ENCODE measurements at places on chromosomes 4 and X.

- no peak overlapping the region for H3K27ac ChIP-seq
- no peak overlapping the region for H3K4me3 ChIP-seq
- H3K27me3 ChIP-seq, result no peaks in the 10 kb centered on the region
- DNase-seq, result no peak
- H3K4me1 ChIP-seq, result no peaks in the 10 kb centered on the region
- no peaks in the 10 kb centered on the region for H3K36me3 ChIP-seq
Observed at GRCh38 chr4:173958445-173958844, 325.0 kb downstream of the FBXO8 start.

- no peaks in the 10 kb centered on the region for H3K36me3 ChIP-seq
- DNase-seq, result no peak
- H3K4me1 ChIP-seq, result no peaks in the 10 kb centered on the region
- H3K27ac ChIP-seq, result no peak overlapping the region
Observed at GRCh38 chr4:44157611-44158277, 290.9 kb downstream of the KCTD8 start.

GRCh38 chr4:100581337-100581736 lies 63.5 kb upstream of the EMCN start:
- no peak overlapping the region for H3K27ac ChIP-seq
- DNase-seq, result no peak
- no peak overlapping the region for H3K4me3 ChIP-seq
- no peaks in the 10 kb centered on the region for H3K4me1 ChIP-seq
- no peaks in the 10 kb centered on the region for H3K36me3 ChIP-seq

DNA sequence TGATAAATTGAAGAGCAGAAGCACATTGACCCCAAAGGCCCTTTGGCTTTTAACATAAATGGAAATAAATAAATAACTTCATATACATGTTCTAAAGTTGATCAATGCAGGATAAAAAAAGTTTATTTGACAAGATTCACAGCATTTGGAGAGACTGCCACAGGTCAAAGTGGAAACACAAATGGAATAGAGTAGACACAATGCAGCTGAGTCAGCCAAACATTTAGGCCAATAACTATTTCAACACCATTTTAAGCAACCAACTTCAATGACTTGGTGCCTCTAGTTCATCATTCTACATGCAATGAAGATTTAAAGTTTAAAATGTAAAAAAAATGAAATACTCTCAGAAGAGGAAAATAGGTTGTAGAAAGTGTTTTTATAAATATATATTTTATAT lies 365.2 kb downstream of the FAT4 start:
- H3K27ac ChIP-seq, result no peak overlapping the region
- no peaks in the 10 kb centered on the region for H3K36me3 ChIP-seq
- H3K27me3 ChIP-seq, result no peaks in the 10 kb centered on the region
- H3K4me1 ChIP-seq, result no peaks in the 10 kb centered on the region

GRCh38 chr4:1616557-1616930 lies 67.6 kb downstream of the FAM53A start:
- no peak overlapping the region for H3K4me3 ChIP-seq
- no peak overlapping the region for H3K27ac ChIP-seq
- peaks cover 1% of the 10 kb centered on the region for H3K27me3 ChIP-seq
- DNase-seq, result no peak

GRCh38 chr4:102298716-102299115 lies 46.6 kb downstream of the SLC39A8 start:
- H3K4me3 ChIP-seq, result no peak overlapping the region
- H3K36me3 ChIP-seq, result no peaks in the 10 kb centered on the region
- H3K4me1 ChIP-seq, result peaks cover 10% of the 10 kb centered on the region

GRCh38 chrX:23745786-23746185 lies 2.7 kb upstream of the ACOT9 start:
- H3K27me3 ChIP-seq, result no peaks in the 10 kb centered on the region
- DNase-seq, result no peak
- H3K4me1 ChIP-seq, result peaks cover 30% of the 10 kb centered on the region
- H3K27ac ChIP-seq, result peak overlapping the region; percentile 63
- peaks cover 5% of the 10 kb centered on the region for H3K36me3 ChIP-seq

GRCh38 chr4:182233310-182234090 lies 9.7 kb upstream of the TENM3 start:
- H3K4me1 ChIP-seq, result no peaks in the 10 kb centered on the region
- no peaks in the 10 kb centered on the region for H3K36me3 ChIP-seq
- H3K27ac ChIP-seq, result no peak overlapping the region
- H3K27me3 ChIP-seq, result no peaks in the 10 kb centered on the region
- H3K4me3 ChIP-seq, result no peak overlapping the region

DNA sequence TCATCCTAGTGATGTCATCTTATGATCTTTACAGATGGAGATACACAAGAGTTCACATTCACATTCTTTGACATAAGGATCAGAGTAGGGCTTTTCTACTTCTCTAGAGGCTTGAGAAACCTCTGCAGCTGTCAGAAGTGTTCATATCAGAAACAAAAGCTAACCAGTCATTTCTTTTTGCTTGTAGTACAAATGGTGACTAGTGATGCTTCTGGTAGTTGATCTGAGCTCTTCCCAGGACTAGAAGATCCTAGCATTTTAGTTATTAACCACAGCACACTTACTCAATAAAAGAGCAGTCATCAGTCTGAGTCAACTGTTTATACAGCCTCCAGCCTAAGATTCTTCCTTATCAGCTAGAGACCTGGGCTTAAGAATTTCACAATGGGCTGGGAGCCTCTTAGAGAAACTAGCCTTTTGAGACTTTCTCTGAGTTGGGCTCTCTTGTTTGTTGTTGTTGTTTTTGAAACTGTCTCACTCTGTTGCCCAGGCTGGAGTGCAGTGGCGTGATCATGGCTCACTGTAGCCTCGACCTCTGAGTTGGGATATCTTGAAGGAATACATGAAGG lies 84.1 kb downstream of the TMEM164 start:
- H3K4me3 ChIP-seq, result no peak overlapping the region
- peaks cover 24% of the 10 kb centered on the region for H3K4me1 ChIP-seq
- no peak overlapping the region for H3K27ac ChIP-seq
- H3K36me3 ChIP-seq, result no peaks in the 10 kb centered on the region
- DNase-seq, result no peak

GRCh38 chr4:166527500-166527899 lies 654.5 kb downstream of the TLL1 start:
- no peaks in the 10 kb centered on the region for H3K27me3 ChIP-seq
- DNase-seq, result no peak
- no peaks in the 10 kb centered on the region for H3K36me3 ChIP-seq
- H3K27ac ChIP-seq, result no peak overlapping the region

- H3K27me3 ChIP-seq, result peaks cover 5% of the 10 kb centered on the region
- H3K4me1 ChIP-seq, result peaks cover 7% of the 10 kb centered on the region
- no peak overlapping the region for H3K27ac ChIP-seq
- DNase-seq, result no peak
- no peaks in the 10 kb centered on the region for H3K36me3 ChIP-seq
- H3K4me3 ChIP-seq, result no peak overlapping the region
Observed at GRCh38 chr4:87557348-87557747, 28.2 kb upstream of the SPARCL1 start.

DNA sequence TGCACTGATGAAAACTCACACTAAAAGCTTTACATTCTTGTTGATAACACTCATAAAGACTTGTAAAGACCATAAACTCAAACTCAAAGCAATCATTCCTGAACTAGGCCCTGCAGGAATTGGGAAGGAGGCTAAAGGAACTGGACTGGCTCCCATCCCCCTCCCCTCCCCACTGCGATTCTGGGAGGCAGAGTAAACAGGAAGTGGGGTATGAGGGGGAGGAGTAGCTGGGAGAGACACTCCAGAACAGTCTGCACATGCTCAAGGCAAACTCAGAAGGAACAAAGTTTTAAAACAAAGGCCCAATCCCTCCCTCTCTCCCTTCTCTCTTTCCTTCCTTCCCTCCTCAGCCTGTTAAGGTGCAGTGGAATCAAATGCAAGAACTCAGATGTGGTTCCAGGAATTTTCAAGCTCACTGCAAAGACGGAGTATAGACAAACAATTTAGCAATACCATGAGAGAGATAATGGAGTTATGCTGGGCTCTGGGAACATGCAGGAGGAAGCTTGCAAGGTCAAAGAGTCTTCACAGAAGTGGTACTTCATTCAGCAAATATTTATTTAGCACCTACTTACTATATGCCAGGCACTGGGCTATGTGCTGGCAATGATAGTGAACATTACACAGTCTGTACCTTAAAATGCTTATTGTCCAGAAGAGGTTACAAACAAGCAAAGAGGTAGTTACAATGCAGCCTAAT lies 15.9 kb downstream of the MID1IP1 start:
- no peaks in the 10 kb centered on the region for H3K27me3 ChIP-seq
- H3K4me1 ChIP-seq, result peaks cover 2% of the 10 kb centered on the region
- H3K27ac ChIP-seq, result no peak overlapping the region
- no peak overlapping the region for H3K4me3 ChIP-seq
- DNase-seq, result no peak
- no peaks in the 10 kb centered on the region for H3K36me3 ChIP-seq

GRCh38 chr4:40363945-40364344 lies 28.8 kb downstream of the CHRNA9 start:
- no peak overlapping the region for H3K27ac ChIP-seq
- no peaks in the 10 kb centered on the region for H3K27me3 ChIP-seq
- DNase-seq, result no peak
- H3K4me3 ChIP-seq, result no peak overlapping the region
- peaks cover 7% of the 10 kb centered on the region for H3K4me1 ChIP-seq
- H3K36me3 ChIP-seq, result no peaks in the 10 kb centered on the region

DNA sequence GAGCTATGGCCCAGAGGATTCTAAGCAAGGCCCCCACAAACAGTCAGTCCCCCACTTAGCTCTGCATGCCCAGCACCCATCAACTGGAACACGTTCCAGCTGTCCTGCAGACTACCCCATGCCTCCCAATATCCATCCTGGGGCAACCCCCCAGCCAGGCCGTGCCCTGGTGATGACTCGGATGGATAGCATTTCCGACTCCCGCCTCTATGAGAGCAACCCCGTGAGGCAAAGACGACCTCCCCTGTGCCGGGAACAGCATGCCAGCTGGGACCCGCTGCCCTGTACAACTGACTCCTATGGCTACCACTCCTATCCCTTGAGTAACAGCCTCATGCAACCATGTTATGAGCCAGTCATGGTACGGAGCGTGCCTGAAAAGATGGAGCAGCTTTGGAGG lies 32.0 kb downstream of the LAS1L start:
- no peak overlapping the region for H3K4me3 ChIP-seq
- H3K27me3 ChIP-seq, result no peaks in the 10 kb centered on the region
- H3K27ac ChIP-seq, result no peak overlapping the region
- no peak for DNase-seq
- H3K36me3 ChIP-seq, result peaks cover 16% of the 10 kb centered on the region
- H3K4me1 ChIP-seq, result no peaks in the 10 kb centered on the region

DNA sequence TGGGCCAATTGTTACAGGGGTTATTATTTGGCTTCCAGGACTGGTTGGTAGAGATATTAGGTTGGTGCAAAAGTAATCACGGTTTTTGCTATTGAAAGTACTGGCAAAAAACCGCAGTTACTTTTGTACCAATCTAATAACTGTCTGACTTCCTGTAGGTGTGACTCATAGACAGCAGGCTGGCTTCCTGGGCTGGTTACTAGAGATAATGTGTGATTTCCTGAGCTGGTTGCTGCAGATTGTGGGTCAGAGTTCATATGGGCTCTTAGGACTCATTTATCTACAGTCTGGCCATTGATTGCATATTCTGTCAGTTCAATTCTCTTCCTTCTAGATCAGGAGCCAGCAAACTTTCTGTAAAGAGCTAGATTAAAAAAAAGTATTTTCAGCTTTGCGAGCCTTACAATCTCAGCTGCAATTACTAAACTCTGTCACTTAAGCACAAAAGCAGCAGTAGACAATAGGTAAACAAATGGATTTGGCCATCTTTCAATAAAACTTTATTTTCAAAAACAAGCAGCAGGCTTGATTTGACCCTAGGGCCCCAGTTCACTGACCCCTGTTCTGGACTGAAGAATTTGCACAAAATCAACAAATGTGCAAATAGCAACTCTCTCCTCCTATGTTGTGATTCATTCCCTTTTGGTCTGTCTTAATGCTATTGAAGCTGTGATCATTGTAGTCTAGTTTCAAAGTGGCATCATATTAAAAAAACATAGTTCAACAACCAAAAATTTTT lies 50.8 kb upstream of the BOD1L1 start:
- no peaks in the 10 kb centered on the region for H3K36me3 ChIP-seq
- H3K27me3 ChIP-seq, result no peaks in the 10 kb centered on the region
- no peaks in the 10 kb centered on the region for H3K4me1 ChIP-seq
- no peak overlapping the region for H3K27ac ChIP-seq

GRCh38 chrX:153669901-153670731 lies 3.5 kb downstream of the PNCK start:
- no peak for DNase-seq
- peaks cover 7% of the 10 kb centered on the region for H3K4me1 ChIP-seq
- H3K36me3 ChIP-seq, result no peaks in the 10 kb centered on the region
- no peak overlapping the region for H3K27ac ChIP-seq
- H3K27me3 ChIP-seq, result peaks cover 15% of the 10 kb centered on the region

GRCh38 chr4:82785611-82786400 lies 12.8 kb downstream of the SCD5 start:
- no peaks in the 10 kb centered on the region for H3K27me3 ChIP-seq
- H3K4me1 ChIP-seq, result no peaks in the 10 kb centered on the region
- no peak for DNase-seq
- H3K27ac ChIP-seq, result no peak overlapping the region
- H3K36me3 ChIP-seq, result no peaks in the 10 kb centered on the region
- H3K4me3 ChIP-seq, result no peak overlapping the region

GRCh38 chr4:2068566-2068965 lies 9.4 kb downstream of the NAT8L start:
- H3K36me3 ChIP-seq, result no peaks in the 10 kb centered on the region
- no peak overlapping the region for H3K4me3 ChIP-seq
- no peak overlapping the region for H3K27ac ChIP-seq
- H3K4me1 ChIP-seq, result no peaks in the 10 kb centered on the region
- no peaks in the 10 kb centered on the region for H3K27me3 ChIP-seq
- no peak for DNase-seq

- peaks cover 5% of the 10 kb centered on the region for H3K4me1 ChIP-seq
- no peaks in the 10 kb centered on the region for H3K36me3 ChIP-seq
- no peaks in the 10 kb centered on the region for H3K27me3 ChIP-seq
- no peak overlapping the region for H3K27ac ChIP-seq
- DNase-seq, result no peak
Observed at GRCh38 chr4:146338512-146338911, 124.2 kb downstream of the REELD1 start.

- no peak for DNase-seq
- no peak overlapping the region for H3K4me3 ChIP-seq
- H3K27me3 ChIP-seq, result peaks cover 5% of the 10 kb centered on the region
- no peaks in the 10 kb centered on the region for H3K4me1 ChIP-seq
- no peaks in the 10 kb centered on the region for H3K36me3 ChIP-seq
Observed at GRCh38 chr4:98828801-98829200, 100.1 kb downstream of the EIF4E start.

DNA sequence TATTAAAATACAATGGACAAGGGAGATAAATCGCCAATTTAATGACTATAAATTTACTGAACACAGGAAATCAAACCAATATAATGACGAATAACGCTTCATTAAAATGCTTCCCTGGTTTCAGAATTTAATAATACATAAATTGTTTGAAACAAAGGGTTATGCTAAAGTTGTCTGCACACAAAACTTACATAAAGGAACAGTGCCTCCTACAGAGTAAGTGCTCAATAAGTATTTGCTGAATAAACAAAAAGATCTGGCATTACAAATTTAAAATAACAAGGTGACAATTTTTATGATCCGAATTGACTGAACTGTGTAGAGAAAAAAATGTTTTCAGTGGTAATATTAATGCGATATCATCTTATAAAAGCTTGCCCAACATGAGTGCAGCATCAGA lies 69.6 kb downstream of the NOCT start:
- H3K4me1 ChIP-seq, result peaks cover 30% of the 10 kb centered on the region
- H3K4me3 ChIP-seq, result peak overlapping the region; percentile 99
- H3K27me3 ChIP-seq, result no peaks in the 10 kb centered on the region
